ENCODE measurements at places on chromosomes 2 and 18. TPM values are rescaled to one million over a fixed set of nuclear protein-coding genes. Genes with fewer than 3 reads are reported as not detected.

DNA sequence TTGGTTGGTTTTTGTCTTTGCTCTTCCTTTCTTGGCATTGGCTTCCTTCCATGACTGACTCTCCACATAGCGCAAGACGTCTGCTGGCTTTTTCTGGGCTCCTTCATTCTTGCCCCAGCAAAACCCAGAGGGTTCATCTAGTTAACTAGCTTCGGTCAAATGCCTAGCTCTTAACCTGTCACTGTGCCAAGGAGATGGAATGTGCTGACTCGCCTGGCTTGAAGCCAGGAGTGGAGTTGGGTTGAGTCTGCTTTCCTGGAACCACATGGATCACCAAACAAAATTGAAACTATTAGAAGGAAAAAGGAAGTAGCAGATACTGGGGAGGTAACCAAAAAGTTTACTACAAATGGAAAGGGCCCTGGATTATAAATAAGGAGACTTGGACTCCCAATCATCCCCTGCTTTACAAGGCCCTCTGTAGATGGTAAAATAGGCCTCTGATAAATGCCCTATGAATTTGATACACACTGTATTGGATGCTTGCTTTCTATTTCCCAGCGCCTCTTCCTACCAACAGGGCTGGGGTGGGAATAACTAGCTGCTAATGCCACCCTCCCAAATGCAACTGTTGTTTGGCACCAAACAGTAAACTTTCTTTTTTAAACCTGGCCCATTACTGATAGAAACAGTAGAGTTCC, 11.3 kb downstream of the MALT1 start:
- no peak for DNase-seq

DNA sequence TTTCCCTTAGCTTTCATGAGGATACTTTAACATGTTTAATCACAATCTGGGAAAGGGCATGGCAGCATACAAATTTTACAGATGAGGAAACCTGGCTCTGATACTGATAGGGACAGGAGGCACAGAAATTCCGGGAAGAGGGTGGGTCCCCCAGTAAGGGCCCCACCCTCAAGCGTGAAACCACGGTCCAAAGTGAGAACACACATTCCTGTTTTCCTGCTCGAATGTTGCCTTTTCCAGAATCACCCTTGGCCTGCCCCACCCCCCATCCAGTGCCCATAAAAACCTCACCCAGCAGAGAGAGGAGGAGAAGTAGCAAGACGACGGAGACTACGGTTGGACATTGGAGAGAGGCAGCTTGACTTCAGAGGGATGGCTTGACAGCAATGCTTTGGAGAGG, 98.2 kb downstream of the HIBCH start:
- no peak for DNase-seq

DNA sequence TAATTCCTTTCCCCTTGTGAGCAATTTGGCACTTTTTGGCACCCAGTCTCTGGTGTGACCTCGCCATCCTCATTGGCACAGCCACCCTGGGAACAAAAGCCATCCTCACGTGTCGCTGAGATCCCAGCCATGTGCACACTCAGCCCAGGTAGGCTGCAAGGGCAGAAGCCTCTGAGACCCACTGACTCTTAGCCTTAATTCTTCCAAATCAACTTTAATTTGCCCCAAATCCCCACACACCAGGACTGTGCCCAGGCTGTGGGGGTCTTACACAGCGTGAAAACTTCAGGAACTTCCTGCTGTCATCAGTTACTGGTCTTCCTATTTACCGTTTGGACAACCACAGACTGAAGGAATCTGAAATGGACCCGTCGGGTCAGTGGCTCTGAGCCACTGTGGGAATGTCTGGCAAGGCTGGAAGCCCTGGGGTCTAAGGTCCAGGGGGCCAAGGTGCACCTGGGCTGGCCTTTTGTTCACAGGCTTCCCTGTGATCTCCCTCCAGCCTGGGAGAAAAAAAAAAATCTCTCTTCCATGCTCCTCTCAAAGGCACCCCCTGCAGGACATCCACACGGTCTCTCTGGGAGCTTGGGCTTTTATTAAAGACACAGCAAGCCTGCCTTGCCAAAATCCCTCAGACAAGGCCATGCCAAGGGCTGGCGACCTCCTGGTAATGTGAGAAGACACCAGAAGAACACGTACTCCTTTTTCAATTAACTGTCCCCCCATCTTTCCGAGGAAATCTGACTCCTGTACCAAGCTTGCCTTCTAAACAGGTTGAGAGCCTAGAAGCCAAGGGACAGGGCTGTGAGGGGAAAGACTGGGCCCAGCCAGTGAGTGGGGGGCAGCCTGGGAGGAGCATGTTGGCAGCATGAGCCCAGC, 42.1 kb upstream of the LAPTM4A start:
- DNase-seq: no peak

DNA sequence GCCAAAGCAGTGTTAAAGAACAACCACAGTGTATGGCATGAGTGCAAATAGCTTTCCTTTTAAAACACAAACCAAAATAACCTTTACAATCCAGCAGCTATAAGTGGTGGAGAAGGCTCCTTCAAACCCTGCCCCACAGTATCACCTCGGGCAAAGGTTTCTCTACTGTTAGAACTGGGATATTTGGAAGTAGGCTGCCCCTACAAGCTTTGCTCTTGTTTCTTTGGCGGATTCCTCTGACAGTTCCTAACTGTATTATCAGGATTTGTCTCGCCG, 214.8 kb downstream of the ZNF521 start:
- no peak for DNase-seq

DNA sequence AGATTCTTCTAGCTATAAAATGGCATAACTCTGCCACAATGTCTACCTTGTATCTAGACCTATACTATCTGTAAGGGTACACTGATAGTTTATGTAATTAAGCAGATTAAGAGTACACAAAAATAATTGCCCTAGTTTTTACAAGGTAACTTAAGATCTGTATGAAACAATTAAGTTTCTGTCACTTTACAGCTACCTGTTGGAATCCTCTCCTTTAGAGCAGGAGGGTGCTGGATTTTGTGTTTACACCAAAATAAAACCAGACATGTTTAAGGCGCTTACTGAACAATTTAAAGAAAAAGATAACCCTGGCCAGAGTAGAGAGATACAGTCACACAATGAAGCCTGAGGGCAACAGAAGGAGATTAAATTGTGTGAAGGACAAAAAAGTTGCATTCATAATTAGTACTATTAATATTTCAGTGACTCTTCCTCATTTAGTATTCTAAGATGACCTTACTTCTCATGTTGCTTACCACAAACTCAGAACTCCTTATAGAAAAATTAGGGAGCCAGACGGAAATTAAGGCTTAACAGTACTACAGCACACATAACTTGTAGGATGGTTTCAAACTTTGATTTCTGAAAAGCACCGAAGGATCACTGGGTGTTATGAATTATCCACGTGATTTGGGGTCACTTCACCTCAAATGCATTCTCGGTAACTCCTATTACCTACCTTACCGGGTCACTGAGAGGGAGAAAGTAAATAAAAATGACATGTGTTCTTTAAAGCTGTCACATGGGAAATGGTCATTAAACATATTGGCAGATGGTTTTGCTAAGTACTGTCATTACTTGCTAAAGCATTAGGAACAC, 1.0 kb downstream of the DARS1 start:
- DNase-seq: no peak

GRCh38 chr2:47309952-47310800, 92.8 kb upstream of the MSH2 start:
- no peak for DNase-seq

DNA sequence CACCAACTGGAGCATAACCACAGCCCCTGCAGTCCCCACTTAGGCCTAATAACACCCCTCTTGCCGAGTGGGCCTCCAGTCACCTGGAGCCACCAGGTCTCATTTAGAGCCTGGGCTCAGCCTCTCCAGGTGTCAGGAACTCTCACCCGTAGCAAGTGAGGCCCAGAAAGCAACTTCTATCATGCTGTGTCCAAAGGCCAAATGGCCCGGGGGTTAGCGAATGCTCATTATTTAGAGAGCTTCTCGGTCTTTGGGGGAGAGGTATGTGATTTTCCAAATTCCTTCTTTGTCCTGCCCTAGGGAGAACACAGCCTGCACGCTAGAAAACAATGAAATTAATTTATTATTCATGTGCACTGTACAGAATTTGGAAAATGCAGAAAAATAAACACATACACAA, 109.9 kb upstream of the PTPRM start:
- no peak for DNase-seq

DNA sequence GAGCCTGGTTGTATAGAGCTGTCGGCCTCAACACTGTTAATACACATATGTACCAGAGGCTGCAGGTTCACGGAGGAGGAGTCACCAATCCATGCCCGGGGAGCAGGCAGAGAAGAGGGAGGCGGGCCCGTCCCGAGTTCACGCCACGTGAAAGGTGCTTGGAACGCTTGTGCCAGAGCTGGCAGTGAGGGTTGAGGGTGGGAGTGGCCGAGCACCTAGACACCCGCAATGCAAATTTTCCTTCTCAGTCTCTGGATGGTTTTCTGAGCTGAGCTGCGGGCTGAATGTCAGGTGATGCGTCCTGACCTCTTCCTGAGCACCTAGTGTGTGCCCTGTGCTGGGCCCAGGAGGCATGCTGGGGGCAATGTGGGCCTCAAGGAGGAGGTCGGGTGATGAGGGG, 52.2 kb downstream of the ODC1 start:
- DNase-seq: no peak

- DNase-seq: no peak
Measured at GRCh38 chr2:75565472-75566462, 5.0 kb upstream of the EVA1A start.

DNA sequence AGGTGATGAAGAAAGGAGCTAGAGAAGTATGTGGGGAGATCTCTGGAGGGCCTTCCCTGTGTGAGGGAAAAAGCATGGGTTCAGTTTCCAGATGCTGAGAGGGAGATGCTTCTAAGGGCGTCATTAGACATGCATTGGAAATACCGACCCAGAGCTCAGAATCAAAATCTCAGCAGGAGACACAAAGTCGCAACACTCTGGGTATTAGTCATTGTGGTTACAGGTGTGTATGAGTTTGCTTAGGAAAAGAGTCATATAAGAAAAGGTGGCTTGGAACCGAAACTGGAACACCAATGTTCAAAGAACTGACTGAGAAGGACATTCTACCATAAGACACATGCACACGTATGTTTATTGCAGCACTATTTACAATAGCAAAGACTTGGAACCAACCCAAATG, 477.1 kb downstream of the FBXO15 start:
- no peak for DNase-seq

DNA sequence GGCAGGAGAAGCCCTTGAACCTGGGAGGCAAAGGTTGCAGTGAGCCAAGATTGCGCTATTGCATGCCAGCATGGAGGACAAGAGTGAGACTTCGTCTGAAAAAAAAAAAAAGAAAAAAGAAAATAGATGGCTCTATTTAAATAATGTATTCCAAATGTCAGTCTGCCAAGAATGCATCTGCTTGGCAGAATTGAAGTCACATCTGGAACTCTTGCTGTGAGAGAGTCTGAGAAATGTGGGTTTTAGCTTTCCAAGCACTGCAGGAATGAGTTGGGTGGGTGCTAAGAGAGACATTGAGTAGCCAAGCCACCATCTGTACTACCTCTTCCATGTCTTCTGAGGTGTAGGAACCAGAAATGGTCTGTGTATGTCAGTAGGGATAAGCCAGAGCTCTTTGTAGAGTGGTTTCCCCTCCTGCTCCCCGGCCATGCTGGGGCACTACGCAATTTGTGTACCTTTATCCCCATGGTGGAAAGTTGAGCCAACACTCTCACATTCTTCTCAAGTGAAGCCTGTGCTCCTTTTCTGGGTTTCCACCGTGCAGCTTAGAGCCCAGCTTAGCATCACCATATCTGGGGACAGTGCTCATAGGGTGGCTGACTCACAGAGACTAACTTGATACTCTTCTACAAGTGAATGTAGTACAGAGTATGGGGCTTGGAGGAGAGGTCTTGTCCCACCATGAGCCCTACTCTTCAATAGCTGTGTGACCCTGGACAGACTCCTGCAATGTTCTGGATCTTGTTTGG, 25.3 kb downstream of the IL1F10 start:
- no peak for DNase-seq

DNA sequence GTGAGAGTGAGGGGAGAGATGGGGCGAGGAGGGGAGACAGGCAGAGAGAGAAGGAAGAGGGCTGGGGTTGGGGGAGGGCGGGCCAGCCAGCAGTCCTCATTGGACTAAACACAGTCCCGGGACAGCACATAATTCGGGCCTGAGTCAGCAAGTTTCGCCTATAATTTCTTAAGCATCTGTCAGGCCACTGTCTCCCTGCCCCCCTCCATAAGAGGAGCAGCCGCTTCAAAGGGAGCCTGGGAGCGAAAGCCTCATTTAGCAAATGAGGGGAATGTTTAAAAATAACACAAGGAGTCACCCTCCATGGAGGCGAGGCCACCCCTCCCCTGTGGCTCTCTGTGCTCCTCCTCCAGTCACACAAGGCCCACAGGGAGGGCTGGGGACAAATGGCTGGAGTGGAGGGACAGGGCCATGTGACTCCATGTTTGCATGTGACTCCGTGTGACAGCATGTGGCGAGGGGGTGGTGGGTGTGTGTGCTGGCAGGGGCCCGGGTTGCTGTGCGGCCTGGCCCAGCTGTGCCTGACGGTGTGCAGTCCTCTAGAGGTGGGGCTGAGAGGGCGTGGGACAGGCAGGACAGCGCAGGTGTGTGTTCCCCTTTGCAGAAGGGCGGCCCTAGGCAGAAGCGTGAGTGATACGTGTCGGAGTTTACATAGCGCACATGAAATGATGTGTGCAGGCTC, 162.4 kb downstream of the CELF4 start:
- DNase-seq: no peak

- DNase-seq: no peak
Measured at GRCh38 chr2:8086357-8086756, 595.5 kb upstream of the ID2 start.

DNA sequence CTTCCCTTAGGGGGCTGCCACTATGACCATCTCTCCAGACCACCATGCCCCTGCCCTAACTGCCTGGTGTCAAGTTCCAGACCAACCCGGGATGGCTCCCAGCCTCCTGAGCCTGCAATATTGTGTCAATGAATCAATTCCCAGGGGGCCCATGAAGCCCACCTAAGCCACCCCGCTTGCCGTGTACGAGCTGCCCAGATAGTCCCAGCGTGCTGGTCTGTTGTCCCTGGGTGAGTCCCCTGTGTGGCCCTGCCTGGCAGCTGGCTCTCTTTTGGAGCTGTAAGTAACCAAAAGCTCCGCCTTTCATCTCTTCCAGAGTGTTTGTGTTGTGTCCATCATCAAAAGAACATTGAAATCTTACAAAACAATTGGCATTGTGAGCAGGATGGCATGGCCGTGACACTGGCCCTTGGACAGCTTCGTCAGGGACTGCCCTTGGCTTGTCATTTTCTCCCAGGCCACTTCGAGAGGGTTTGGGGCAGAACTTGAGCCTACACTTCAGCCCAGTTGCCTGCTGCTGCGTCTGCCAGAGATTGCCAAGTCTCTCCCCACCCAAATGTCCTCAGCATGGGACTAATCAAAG, 11.3 kb upstream of the MAL start:
- no peak for DNase-seq

Gene ZNF385B
- total RNA-seq: not detected

Gene STAT4
- total RNA-seq: 101 TPM

Gene FEV
- not detected for total RNA-seq

Gene ALPG
- total RNA-seq: not detected

Gene LBX2
- 1.3 TPM for total RNA-seq

Gene ASAP2
- 0.33 TPM for total RNA-seq

Gene IL1RL1
- total RNA-seq: 0.09 TPM

Gene DNAJC5G
- not detected for total RNA-seq

Gene PROC
- 0.30 TPM for total RNA-seq

Gene GALNT5
- total RNA-seq: not detected

Gene CELF4
- total RNA-seq: not detected

Gene FAM124B
- total RNA-seq: 0.15 TPM
